ENCODE measurements at places on chromosomes 1 and 21.

DNA sequence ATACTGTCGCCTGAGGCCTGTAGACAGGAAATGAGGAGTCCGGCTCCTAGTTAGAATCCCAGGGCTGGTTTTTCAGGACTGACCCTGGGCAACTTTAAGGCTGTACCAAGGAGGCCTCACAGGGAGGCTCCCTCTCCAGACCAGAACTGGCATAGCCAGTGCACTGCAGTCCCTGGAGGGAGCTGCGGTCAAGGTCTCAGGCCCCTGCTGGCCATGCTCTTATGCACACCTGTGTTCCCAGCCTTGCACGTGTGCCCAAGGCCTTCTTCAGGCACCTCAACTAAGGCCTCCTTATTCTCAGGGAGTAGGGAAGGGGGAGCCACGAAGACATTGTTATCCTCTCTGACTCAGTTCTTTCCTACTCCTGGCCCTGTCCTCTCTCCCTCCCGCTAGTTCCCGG lies 22.0 kb upstream of the IFNAR1 start:
- no peak for DNase-seq

- no peak for DNase-seq
These were observed 404.4 kb downstream of the USP25 start for GRCh38 chr21:16134134-16134533.

- no peak for DNase-seq
These were observed 2.4 kb downstream of the ATP2B4 start for GRCh38 chr1:203629016-203629506.

DNA sequence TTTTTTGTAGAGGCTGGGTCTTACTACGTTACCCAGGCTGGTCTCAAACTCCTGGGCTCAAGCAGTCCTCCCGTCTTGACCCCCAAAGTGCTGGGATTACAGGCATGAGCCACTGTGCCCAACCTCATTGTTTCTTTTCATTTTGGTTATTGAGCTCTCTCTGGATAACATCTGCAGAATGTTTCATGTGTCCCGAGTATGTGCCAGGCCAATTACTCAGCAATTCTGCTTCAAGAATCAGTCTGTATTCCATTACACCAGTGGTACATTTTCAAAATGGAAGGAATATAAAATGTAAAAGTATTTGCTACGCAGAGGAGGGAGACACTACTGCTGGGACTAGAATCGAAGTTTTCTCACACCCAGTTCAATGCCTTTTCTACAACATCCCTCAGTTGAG lies 1.7 kb upstream of the ELOA start:
- no peak for DNase-seq

DNA sequence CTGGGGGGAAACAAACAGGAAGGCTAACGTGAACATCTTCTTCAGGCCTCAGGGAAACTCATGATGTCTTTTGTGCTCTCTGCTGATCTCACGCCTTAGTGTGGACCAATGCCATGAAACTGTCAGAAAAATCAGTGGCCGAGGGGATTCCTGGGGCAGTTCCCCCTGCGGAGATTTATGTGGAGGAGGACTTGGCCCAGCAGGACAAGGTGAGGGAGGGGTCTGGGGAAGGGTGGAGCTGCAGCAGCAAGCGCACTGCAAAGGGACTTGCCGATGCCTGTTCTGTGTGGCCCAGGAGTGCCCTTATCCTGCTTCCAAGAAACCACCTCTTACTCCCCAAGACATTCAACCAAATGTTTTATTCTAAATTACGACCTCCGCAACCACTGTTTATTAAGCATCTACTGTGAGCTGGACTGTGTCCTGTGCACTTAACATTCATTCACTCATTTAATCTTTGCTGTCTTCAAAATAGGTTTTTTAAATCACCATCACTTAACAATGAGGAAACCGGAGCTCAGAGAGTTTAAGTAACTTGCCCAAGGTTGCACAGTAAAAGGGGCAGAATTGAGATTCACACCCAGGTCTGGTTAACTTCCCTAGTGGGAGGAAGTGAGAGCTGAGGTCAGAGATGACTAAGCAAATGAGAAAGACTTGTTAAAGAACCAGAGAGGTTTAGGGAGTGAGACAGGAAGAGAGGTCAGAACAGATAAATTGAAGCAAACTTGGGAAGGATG lies 49.7 kb downstream of the FHAD1 start:
- peak; percentile 29 for DNase-seq

DNA sequence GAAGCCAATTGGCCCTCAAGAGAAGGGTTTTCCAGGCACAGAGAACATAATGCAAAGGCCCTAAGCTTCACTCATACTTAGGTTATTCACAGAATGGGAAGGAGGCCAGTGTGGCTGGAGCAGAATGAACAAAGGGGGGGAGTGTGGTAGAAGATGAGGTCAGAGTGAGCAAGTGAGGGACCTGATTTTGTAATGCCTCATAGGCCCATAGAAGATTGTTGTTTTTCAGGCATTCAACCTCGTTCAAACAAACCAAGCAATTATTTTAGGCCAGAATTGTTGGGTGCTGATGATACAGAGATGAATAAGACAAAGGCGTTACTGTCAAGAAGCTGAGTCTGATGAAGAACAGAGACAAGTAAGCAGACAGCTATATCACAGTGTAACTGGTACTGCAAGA lies 54.5 kb upstream of the RAP1A start:
- DNase-seq: peak; percentile 76

DNA sequence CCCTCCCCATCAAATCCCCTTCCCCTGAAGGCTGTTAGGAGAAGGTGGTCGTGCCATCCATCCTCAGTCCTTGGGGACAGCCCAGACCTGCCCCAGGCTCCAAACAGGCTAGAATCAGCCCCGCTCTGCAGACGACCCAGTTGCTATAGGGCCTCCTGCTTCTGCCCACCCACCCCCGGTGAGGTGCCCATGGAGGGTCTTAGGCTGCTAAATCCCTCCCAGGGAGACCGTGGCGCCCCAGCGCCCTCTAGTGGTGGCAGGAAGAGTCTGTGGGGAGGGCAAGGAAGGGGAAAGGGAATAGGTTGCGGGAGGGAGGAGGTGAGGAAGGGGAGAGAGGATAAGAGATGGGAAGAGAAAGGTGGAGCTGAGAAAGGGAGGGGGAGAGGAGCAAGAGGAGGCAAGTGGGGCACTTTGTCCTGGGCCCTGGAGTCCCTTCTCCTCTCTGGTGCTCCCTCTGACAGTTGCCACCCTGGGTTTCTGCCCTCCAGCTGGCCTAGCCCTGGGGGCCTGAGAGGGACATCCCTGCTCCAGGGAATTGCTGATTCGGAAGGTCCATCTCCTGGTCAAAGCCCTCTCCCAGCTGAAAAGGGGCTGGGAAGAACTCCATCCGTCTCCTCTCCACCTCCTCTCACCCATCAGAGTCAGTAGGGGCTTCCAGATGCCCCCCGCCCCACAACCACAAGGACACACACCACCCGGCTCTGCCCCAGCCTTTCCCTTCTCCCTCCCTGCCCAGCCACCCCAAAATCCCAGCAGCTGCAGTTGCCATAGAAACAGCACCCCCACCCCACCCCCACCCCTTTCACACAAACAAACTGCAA lies 55.4 kb downstream of the CAMK2N1 start:
- peak; percentile 43 for DNase-seq

GRCh38 chr1:20699558-20699957 lies 18.2 kb downstream of the KIF17 start:
- DNase-seq: no peak

DNA sequence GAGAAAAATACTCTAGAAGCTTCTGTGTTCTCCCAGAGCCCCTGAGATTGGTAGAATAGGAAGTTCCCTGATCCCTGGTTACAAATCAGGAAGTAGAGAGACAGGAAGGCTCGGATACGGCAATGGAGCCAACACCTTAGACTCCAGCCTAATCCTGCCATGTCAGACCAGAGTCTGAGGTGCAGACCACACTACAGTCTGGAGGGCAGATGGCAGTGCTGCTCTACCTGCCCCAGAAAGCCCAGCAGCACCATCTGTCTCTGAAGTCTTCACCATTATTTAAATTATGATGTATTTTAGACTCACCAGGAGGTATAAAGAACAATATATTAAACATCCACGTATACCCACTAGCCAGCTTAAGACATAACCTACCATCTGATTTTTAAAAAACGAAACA lies 93.0 kb downstream of the MTR start:
- DNase-seq: no peak

DNA sequence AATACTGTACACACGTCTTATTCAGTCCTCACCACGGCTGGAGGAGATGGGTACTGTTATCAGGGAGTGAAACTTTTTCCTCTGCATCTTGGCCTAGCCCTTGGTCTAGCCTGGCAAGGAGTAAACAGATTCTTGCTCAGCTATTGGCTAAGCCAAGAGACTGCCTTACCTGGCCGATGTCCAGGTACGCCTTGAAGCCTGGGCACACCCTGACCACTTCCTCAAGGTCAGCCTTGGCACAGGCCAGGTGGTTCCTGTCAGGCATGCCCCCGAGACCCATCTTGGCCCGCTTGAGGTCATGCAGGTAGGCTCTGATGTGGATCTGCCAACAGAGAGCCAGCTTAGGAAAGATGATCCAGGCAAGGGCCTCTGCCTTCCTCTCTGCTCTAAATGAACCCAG lies 17.8 kb upstream of the PARS2 start:
- no peak for DNase-seq

DNA sequence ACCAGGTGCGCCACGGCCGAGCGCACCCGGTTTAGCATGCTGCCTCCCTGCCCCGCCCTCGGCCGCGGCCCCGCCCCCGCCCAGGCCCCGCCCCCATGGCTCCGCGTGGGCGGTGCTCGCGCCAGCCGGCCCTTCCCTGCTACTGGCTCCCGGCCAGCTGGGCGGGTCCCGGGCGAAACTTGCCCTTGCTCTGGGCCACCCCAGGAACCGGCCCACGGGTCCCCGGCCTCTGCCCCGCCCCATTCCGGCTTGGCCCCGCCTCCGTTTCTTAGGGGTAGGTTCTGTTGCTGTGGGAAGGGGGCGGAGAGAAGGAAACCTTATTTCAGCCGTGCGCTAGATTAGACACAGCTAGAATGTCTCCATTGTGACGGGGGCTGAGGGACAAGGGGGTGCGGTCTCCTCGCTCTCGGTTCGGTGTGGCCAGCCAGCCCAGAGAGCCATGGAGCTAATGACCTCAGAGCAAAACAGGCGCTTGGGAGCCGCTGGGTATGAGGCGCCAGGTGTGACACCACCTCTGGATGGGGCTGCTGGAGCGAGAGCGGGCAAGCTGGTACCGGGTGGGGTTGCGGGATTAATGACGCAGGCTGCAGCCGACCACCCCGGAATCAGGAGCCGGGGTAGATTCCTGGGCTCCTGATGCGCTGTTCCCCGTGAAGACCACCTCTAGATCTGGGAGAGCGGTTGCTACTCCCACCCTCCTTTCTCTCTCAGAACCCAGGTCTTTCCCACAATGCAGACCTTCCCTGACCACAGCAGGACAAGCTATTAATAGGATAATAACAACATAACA lies at the start of gene PPM1J:
PPM1J (minus strand) TSS at position 69 of the 790 bp plus-strand sequence; CDS start at position 38, 31 bp downstream.
- peak; percentile 97 for DNase-seq

DNA sequence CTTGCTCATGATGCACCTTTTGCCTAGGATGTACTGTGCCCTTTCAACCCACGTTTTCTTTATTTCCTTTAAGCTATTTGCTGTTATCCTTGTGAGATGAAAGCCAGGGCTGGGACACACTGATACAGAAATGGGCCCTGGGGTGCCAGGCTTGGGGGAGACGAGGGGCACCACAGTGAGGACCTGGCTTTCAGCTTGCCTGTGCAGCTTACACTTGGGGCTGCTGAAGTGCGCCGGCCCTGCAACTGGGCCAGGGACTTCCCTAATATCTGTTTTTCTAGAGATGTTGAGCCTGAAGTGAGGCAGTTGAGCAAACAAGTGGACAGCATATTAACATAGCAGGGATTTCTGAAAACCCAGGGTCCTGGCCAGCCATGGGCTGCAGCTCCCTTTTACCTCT lies 42.5 kb upstream of the SLC19A1 start:
- DNase-seq: no peak

DNA sequence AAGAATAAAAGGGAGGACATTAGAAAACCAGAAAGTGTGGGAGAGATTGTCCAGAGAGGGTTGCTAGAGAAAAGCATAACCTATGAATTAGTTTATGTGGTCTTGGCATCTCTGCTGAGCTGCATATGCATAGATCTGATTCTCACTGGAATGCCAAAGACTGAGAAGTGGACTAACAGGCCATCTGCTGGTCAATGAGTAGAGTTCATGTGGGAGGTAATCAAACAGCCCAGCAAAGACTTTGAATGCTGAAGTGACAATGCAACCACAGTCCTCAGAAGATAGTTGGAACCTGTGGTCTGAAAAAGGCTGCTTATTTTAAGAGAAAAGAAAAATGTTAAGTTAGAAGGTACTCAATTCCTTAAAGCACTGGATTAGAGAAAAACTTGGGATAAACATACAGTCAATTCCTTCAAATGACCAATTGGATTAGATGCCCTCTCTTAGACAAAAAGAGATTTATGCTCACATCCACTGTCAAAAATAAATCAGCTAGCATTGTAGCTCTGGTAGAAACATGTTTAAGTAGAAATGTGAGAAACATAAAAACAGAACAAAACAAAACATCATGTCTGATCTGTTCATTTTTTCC lies 382.8 kb downstream of the AMY1C start:
- no peak for DNase-seq

DNA sequence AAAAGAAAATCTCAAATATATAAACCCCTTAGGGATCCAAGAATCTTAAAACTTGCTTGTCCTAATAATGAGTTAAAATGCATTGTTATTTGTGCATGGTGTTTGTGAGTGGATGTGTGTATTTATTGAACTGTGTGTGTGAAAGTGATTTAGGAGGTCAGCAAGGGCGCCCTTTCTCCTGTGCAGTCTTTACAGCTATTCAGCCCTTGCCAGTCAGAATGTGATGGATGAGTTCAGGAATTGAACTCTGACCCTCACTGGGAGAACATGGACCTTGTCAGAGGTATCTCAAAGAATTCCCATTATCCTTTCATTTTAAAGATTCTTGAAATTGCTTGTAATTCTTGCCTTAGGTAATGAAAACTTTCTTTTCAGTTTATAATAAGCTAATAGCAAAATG lies 493.0 kb upstream of the ADGRL4 start:
- no peak for DNase-seq

GRCh38 chr1:117244971-117245370 lies 34.2 kb upstream of the VTCN1 start:
- no peak for DNase-seq
